Femur (tissue), 1 donor: ENCODE measurements at places on chromosomes 12 and 14.

- DNase-seq, result peak; percentile 52
Observed at GRCh38 chr14:51828017-51828797, 32.2 kb upstream of the GNG2 start.

- no peak for DNase-seq
Observed at GRCh38 chr12:21073129-21073528, 57.9 kb upstream of the SLCO1B1 start.

DNA sequence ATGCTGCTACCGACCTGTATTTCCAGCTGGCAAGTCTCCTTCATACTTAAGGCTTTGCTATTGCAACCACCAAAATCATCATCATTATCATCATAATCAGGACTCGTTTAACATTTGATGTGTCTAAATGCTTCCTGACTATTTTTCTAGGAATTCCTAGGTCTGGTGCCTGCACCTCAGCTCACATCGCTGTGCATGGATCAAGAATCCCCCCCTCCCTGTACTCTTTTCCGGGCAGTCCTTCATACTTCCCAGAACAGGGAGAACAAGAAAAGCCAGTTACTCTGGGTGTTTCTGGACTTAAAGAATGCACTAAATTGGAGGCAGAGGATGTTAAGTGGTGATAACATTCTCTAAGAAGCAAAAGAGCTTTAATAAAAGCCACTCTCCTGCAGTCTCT lies 9.4 kb downstream of the ERP27 start:
- peak; percentile 56 for DNase-seq

DNA sequence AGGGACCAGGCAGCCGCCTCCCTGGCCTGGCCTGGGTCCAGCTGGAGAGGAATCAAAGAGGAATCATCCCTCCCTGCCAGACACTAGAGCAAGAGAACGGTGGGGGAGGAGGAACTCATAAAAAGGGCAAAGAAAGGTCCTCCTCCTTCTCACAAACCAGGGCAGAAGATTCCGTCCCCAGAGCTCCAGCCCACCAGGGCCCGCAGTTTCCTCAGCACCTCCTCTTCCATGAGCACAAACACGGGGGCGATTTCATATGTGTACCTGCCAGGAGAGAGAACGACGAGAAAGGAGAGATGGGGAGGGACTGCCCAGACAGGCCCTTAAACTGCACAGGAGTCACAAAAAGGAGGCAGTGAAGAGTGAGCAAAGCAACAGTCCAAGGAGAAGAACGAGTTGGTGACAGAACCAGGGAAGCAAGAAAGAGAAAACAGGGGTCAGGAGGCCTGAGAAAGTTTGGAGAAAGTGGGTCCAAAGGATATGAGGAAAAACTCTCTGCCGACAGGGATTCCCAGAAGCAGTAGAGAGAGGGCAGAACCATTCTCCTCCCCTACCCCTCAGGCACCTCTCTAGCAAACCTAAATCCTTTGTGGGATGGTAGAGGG lies 8.7 kb upstream of the ZNF740 start:
- DNase-seq, result no peak

- no peak for DNase-seq
Observed at GRCh38 chr14:52032204-52032801, 36.6 kb downstream of the NID2 start.

DNA sequence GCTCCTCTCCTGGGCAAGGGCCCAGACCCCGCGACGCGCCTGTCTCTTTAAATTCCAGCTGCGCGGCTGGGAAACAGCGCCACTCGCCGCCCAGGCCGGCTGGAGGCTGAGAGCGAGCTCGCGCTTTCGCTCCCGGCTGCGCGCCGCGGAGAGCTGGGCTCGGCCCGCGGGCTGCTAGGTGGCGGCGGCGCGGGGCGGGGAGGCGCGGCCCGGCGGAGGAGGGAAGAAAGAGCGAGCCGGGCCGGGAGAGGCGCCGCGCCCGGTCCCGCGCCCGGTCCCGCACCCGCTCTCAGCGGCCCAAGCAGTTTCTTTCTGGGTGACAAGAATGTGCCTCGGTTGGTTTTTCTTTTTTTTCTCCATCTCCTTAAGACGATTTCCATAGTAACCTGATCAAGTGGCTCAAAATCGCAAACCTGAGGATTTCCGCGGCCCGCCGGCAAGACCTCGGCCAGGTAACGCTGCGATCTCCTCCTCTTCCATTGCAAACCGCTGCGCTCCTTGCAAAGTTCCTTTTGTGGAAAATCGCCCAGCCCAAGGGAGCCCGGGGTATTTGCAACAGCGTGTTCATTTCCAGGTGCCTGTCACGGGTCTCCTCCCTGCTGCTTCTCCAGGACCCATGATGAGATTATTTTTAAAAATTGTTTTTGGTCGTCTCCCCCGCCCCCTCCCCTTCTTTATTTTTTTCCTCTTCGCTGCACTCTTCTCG lies 259.5 kb upstream of the E2F7 start:
- DNase-seq, result peak; percentile 86

DNA sequence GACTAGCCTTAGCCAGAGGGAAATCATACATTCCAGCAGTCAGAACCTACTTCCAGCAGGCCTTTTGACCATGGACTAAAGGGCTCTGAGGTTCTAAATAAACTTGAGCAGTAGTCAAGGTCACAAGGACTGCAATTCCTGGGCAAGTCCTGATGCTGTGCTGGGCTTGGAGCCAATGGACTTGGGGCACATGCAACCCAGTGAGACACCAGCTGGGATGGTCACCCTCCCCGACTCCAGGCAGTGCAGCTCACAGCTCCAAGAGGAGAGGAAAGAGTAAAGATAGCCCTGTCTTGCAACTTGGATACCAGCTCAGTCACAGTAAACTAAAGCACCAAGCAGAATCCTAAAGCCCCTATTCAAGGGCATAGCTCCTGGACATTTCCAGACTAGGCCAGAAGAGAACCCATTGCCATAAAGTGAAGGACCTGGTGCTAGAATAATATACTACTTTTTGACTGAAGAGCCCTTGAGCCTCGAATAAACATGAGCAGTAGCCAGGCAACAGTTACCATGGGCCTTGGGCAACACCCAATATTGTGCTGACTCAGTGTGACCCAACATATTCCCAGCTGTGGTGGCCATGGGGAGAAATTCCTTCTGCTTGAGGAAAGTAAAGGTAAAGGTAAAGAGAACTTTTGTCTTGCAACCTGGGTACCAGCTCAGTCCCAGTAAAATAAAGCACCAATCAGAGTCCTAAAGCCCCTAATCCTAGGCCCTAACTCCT lies 226.2 kb upstream of the CLEC14A start:
- DNase-seq, result no peak

DNA sequence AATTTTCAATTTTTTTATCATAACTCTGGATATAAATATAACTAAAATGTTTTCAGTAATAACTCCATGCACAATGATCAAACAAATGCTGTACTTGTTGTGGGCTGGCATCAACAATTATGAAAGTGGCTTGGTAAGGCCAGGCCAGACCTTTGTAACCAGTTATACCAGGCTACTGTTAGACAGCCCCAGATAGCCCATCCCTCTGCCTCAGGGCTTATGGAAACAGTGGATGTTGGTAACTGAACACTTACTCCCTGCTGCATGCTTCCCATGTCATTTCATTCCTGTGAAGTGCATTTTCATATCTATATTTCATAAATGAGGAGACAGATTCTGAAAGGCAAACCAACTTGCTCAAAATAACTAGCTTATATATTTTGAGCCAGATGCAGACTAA lies 195.0 kb downstream of the SYT1 start:
- no peak for DNase-seq

DNA sequence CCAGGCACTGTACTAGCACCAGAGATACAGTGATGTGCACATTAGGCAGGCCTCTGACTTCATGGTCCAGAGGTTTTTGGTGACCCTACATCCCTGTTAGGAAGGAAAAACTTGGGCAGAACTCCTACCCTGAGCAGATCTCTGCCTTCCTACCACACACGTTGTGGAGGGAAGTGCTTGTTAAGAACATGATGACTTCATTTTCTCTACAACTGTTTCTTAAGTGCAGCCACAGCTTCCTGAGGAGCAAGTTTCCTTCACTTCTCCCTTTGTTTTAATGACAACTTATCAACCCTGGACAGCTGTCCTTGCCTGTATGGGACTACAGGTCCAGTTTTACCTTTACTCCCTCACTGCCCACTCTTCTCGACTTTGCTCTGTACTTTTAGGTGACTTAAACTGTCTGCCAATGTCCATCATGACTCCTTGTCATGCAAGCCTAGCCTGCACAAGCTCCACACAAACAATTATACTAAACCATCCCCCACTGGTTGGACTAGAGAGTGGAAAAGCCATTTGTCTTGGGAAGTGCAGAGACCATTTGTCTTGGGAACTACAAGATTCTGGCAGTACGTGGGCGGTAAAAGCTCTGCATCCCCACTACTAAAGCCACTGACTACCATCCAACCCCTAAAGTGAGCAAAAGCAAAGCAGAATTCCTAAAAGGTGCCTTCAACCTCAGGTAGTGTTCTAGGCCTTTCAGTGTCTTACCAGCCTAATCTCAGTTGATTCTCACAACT lies 359.8 kb downstream of the EGLN3 start:
- no peak for DNase-seq

GRCh38 chr14:67358924-67359774 lies 455 bp downstream of the ATP6V1D start:
- DNase-seq, result no peak
